Naive B cell (primary cell): ENCODE measurements at places on chromosomes 1 and 21.

- no peak for DNase-seq
These were observed 84.4 kb downstream of the RNF220 start for GRCh38 chr1:44489481-44489880.

DNA sequence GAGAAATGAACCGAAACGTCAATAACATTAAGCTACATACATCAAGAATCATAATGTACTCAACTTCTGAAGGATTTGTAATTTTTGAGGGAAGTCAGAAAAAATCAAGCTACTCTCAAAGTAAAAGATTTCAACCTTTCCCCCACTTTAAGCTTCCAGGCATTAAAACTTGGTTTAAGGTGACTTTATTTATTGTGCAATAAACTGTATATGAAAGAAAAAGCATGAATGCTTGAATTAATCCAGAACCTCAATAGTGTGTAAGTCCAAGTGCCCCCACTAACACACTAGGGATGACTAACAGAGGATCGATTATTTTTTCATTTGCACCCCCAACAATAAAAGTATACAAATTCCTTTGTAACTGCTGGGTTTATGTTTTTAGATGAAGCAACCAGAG is 10.9 kb downstream of the GART start:
- no peak for DNase-seq

- DNase-seq, result no peak
These were observed 168.7 kb upstream of the NR5A2 start for GRCh38 chr1:199858856-199859255.

DNA sequence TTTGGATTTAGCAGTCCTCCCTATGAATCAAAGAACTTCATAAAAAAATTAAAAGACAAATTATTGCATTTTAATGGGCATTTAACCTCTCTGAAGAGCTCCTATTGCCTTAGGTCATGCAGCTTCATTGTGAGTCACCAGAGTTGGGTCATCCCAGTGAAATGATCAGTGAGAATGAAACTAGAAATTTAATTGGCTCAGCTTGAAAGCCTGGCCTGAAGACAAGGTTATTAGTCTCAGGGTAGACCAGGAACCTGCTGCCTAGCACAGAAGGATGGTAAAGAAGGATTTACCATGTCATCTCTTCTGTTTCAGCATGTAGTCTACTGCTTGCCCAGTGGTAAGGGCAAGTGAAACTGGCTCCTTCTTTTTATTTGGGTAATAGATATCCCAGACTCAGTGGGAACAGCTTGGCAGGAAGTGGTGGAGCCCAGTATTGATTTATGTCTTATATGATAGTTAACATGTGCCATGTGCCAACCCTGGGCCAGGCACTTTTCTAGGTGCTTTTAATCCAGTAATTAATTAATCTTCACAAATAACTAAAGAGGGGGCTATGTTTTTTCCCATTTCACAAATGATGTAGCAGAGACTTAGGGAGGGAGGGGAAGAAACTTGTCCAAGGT is 23.6 kb downstream of the LAMC2 start:
- DNase-seq, result no peak

GRCh38 chr1:38246955-38247952 is 200.7 kb upstream of the POU3F1 start:
- no peak for DNase-seq
